Activated CD8-positive, alpha-beta T cell treated with anti-CD3 and anti-CD28 coated beads for 36 hours (primary cell): ENCODE measurements at places on chromosomes 3 and 15. TPM values are rescaled to one million over a fixed set of nuclear protein-coding genes. Genes with fewer than 3 reads are reported as not detected.

GRCh38 chr15:28932361-28932760 lies 46.6 kb downstream of the APBA2 start:
- H3K27ac ChIP-seq = no peak overlapping the region
- no peaks in the 10 kb centered on the region for H3K27me3 ChIP-seq
- no peak overlapping the region for H3K4me3 ChIP-seq

GRCh38 chr3:158455406-158455805 lies 115.6 kb upstream of the MLF1 start:
- H3K27me3 ChIP-seq = no peaks in the 10 kb centered on the region
- DNase-seq = no peak
- no peak overlapping the region for H3K4me3 ChIP-seq

The ABI3BP gene
- not detected for total RNA-seq

DNA sequence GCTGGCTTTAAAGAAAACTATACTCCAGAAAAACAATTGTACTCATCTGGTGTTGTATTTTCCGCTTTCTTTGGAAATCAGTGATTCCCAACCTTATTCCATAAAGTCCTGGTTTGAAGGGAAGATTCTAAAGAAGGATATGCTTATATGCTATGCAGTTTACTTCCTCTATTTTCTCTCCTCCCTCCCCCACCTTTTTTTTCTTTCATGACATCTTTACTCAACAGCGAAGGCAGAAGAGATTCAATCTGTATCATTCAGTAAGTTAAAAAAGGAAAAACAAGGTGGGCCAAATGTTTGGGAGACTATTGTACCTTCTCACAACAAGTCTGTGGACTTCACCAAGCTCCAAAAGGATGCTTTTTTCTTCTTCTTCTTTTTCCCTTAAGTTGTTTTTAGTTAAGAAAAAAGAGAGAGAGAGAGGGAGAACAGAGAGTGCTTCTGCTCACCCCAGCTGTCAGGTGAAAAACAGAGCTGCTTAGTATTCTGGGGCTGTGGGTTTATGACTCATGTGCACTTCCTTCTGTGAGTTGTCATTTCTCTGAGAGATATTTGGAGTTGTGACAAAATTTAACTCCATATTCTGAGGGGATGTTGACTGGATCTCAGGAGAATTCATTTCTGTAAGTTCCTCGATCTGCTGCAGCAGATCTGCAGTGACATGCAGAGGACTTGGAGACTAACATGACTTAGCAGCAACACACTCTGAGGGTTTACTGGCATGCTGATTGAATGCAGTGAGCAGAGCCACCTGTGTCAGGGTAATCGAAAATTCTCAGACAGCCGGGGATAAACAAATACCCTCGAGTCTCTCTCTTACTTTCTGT lies 70.7 kb downstream of the SSR3 start:
- peak; percentile 67 for DNase-seq
- H3K4me3 ChIP-seq = peak overlapping the region; percentile 68
- peak overlapping the region; percentile 87 for H3K27ac ChIP-seq
- no peaks in the 10 kb centered on the region for H3K27me3 ChIP-seq
- H3K36me3 ChIP-seq = no peaks in the 10 kb centered on the region
- peaks cover 42% of the 10 kb centered on the region for H3K4me1 ChIP-seq

DNA sequence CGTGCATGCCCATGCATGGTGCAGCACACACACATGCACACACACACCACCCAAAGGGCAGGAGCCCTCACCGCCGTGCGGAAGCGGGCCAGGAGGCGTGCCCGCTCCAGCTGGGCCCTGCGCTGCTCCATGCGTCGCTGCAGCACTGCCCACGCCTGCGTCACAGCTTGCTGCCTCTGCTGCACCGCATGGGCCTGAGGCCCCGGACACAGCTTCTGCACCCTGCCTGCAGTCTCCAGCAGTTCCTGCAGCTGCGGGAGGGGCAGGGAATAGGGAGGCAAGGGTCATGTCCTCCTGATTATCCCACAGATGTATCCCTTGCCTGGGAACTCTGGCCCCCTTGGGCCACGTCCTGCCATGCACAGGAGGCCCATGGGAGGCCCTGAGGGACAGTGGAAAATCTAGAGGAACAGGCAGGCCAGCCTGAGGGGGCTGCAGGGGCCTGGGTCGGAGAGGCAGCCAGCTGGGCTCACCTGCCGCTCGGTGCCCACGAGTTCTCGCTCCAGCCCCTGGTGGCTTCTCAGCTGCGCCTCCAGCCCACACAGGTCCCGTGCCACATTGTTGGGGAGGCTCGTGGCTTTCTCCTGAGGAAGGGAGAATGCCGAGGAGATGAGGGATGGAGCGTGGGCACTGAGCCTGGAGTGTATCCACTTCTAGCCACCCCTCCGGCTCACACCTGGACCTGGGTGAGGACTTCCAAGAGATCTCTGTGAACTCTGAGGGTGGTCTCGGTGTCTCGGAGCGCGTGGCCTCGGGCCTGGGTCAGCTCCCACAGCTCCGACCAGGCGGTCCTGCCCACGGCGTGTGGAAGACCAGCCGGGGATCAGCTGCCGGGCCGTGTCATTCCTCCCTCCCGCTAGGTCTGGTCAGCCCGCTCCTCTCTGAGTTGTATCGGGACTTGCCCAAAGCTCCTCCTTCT lies 23.8 kb downstream of the SPTBN5 start:
- H3K27ac ChIP-seq = peak overlapping the region; percentile 73
- peaks cover 9% of the 10 kb centered on the region for H3K4me1 ChIP-seq
- H3K4me3 ChIP-seq = no peak overlapping the region
- no peaks in the 10 kb centered on the region for H3K27me3 ChIP-seq
- H3K36me3 ChIP-seq = no peaks in the 10 kb centered on the region

DNA sequence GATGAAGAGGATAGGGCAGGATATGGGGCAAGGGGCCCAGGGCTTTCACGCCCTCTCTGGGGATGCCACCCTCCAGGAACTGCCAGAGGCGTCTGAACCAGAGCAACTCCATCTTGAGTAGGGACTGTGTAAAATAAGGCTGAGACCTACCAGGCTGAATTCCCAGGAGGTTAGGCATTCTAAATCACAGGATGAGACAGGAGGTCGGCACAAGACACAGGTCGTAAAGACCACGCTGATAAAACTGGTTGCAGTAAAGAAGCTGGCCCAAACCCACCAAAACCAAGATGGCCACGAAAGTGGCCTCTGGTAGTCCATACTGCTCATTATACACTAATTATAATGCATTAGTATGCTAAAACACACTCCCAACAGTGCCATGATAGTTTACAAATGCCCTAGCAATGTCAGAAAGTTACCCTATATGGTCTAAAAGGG lies 40.7 kb downstream of the HERC1 start:
- H3K4me3 ChIP-seq = no peak overlapping the region
- peaks cover 19% of the 10 kb centered on the region for H3K36me3 ChIP-seq
- no peaks in the 10 kb centered on the region for H3K27me3 ChIP-seq
- no peak for DNase-seq
- H3K4me1 ChIP-seq = peaks cover 49% of the 10 kb centered on the region

- H3K36me3 ChIP-seq = peaks cover 45% of the 10 kb centered on the region
- DNase-seq = no peak
- no peak overlapping the region for H3K4me3 ChIP-seq
These were observed 81.5 kb upstream of the UBP1 start for GRCh38 chr3:33521736-33522135.

The GUCA1C gene
- total RNA-seq = not detected

DNA sequence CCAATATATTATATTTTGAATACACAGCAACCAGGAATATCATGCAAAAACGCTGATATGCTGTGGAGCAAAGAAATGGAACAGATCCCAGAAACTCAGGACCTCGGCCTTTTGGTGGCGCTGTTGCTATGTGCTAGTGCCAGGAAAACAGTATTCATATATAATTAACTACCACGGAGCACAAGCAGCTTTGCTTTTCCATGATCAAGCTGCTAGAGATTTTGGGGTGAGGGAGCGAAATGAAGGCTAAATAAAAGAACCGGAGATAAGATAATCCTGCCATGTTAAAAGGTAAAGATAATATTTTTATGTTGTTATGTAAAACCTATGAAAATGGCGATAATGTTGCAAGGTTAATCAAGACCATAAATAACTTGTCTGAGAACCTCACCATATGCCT lies 157.7 kb upstream of the FAM3D start:
- no peaks in the 10 kb centered on the region for H3K27me3 ChIP-seq
- DNase-seq = peak; percentile 58
- H3K4me1 ChIP-seq = no peaks in the 10 kb centered on the region
- no peak overlapping the region for H3K27ac ChIP-seq
- no peak overlapping the region for H3K4me3 ChIP-seq

DNA sequence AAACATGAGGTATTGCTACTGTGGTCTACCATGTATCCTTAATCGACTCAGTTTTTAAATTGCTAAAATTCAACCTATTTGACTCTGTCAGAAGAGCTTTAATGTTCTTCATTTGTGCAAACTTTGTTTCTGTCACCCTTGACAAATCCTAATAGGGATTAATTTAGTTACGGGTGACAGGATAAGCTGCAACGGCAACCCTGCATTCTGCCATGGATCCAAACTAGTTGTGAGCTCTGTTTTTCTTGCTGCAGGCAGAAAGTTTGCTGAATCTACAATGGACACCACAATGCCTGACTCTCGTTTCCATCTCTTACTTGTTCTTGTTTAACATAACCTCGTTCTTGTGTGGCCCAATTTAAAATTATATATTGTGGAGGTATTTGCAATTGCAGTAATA lies 352.3 kb downstream of the ROBO2 start:
- no peak for DNase-seq
- H3K27me3 ChIP-seq = no peaks in the 10 kb centered on the region
- H3K36me3 ChIP-seq = no peaks in the 10 kb centered on the region
- no peaks in the 10 kb centered on the region for H3K4me1 ChIP-seq
- H3K4me3 ChIP-seq = no peak overlapping the region
- no peak overlapping the region for H3K27ac ChIP-seq

GRCh38 chr3:99659032-99659431 lies 20.6 kb downstream of the COL8A1 start:
- H3K27me3 ChIP-seq = peaks cover 5% of the 10 kb centered on the region
- no peaks in the 10 kb centered on the region for H3K4me1 ChIP-seq
- H3K27ac ChIP-seq = no peak overlapping the region
- H3K36me3 ChIP-seq = no peaks in the 10 kb centered on the region

GRCh38 chr3:119677641-119677934 lies 382 bp upstream of the COX17 start:
- DNase-seq = no peak
- H3K4me3 ChIP-seq = peak overlapping the region; percentile 82
- peaks cover 30% of the 10 kb centered on the region for H3K36me3 ChIP-seq
- H3K4me1 ChIP-seq = peaks cover 33% of the 10 kb centered on the region
- peak overlapping the region; percentile 96 for H3K27ac ChIP-seq
- no peaks in the 10 kb centered on the region for H3K27me3 ChIP-seq

The CPNE9 gene
- total RNA-seq = not detected
